ENCODE measurements at places on chromosomes 3 and 15. TPM values are rescaled to one million over a fixed set of nuclear protein-coding genes. Genes with fewer than 3 reads are reported as not detected.

The OGG1 gene
- polyA plus RNA-seq = 18.1 TPM

The TMEM108 gene
- polyA plus RNA-seq = not detected

DNA sequence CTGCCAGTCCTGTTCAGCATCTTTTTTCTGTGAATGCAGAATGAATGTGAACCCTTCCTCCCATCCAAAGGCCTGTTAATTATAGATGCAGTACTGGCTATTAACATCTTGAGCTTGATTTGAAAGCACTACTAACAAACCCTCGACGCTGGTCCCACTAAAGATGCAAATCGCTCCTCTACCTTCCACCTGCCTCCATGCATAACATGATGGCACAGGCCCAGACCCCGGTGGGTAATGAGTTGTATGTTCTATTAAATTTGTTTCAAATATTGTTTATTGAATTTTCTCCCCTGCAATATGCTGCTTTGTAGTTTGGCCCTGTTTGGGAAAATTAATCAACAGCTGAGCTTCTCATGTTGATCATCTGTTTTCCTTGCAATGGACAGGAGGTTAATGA, 69.3 kb downstream of the RAB11A start:
- no peak for DNase-seq

DNA sequence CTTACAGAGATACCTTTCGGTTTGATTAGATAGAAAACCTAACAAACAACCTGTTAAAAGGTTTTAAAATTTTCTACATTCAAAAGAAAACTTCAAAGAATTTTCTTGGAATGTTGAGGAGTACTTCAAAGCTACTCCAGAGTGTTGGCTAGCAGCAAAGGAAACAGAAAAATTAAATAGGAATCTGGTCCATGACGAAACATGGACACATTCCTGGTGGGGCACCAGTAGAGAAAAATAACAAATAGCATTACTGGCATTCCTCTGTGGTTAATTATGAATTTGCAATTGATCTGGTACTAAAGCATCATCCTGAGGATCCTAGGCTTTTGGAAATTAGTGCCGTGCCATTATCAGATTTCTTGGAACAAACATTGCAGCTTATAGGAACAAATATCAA, 59.5 kb upstream of the DPPA4 start:
- DNase-seq = no peak

GRCh38 chr3:186886202-186886981, 43.9 kb downstream of the ADIPOQ start:
- DNase-seq = no peak

DNA sequence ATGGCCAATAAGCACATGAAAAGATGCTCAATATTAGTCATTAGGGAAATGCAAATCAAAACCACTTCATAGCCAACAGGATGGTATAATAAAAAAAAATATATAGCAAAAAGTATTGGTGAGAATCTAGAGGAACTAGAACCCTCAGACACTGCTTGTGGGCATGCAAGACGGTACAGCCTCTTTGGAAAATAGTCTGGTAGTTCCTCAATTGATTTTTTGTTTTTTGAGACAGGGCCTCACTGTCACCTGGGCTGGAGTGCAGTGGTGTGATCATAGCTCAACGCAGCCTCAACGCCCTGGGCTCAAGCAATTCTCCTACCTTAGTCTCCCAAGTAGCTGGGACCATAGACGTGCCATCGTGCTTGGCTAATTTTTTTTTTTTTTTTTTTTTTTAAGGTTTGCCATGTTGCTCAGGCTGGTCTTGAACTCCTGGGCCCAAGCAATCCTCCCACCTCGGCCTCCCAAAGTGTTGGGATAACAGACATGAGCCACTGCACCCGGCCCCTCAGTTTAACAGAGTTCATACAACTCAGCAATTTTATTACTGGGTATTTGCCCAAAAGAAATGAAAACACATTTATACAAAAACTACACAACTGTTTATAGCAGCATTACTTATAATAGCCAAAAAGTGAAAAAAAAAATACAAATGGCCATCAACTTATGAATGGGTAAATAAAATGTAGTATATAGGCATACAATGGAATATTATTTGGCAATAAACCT, 5.1 kb downstream of the PRC1 start:
- no peak for DNase-seq

GRCh38 chr3:160012108-160012507, 23.5 kb downstream of the IL12A start:
- no peak for DNase-seq

DNA sequence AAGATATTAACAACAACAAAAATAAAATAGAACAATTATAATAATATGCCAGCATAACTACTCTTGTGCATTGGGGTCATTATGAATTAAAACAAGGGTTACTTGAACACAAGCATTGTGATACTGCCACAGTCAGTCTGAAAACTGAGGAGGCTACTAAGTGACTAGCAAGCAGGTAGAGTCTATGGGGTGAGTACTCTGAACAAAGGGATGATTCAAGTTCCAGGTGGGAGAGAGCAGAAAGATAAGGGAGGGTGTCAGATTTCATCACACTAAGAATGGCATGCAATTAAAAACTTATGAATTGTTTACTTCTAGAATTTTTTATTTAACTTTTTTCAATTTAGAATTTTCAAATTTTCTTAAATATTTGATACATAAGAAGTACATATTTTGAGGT, 754.4 kb upstream of the GOLIM4 start:
- DNase-seq = no peak

DNA sequence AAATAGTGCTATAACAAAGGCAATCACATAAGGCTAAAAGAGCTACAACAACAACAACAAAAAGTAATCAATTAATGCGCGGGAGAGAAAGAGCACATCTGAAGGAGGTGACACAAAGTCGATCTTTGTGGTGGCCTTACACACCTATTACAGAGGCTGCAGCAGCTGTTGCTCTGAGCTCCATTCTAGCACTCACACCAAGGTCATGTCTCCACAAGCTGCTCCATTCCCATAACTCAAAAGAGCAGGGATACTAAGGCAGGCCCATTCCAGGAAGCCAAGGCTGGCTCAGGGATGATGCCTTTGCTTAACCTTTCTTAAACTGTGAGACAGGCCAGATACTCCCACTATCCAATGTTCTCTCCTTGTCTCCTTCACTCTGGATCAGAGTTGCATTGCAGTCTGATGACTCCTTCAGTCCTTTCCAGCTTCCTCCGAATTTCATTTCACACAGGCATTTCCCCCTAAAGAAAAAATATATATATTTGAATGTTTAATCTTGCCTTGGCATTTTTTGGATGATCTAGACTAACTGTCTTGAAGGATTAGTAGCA, 52.7 kb downstream of the SNTN start:
- DNase-seq = no peak

GRCh38 chr3:69144631-69145245, 22.3 kb upstream of the LMOD3 start:
- DNase-seq = no peak

DNA sequence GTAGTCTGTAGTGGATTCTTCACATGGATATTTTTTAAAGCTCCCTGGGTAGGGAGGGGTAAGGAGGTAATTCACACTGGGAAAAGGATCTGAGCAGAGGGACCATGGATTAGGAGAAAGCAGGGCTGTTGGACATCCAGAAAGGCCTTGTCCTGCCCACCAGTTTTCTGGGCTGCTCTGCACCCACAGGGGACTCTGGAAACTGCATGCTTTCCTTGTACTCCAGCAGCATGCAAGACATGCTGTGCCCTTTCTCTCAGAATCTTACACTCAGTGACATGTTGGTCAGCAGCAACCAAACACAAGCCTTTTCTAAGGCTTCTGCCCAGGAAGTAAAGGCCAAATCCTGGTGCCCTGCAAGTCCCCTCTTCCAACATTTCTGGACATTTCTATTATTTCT, 2.5 kb upstream of the FBN1 start:
- DNase-seq = peak; percentile 30
